ENCODE measurements at places on chromosomes 7 and 10. TPM values are rescaled to one million over a fixed set of nuclear protein-coding genes. Genes with fewer than 3 reads are reported as not detected.

DNA sequence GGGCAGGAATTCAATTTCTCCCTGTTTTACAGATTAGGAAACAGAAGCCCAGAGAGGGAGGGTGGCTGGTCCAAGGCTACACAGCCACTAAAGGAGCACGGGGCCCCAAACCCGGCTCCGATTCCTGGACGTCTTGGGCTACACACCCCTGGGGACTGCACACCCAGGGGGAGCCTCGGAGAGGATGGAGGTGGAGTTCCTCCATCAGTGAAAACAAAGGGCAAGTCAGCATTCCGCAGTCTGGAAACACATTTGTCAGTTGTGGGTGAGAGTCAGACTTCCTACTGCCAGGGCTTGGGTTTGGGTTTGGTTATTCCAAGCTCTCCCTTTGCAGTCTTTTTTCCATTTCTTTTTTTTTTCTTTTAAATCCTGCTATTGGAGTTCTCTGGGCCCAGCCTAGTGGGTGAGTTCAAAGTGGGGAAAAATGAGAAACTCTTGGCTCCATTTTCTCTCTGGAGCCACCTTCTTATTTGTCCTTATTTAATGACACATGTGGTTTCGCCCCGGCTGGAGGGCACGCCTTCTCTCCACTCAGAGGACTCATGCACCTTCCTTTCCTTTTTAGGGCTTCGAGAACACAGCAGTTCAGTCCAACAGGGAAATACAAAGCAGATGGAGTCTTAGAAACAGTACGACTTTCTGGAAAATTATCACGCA is 59.9 kb upstream of the AQP1 start:
- no peaks in the 10 kb centered on the region for H3K27me3 ChIP-seq
- peak overlapping the region; percentile 60 for H3K4me3 ChIP-seq
- H3K4me1 ChIP-seq: peaks cover 28% of the 10 kb centered on the region

DNA sequence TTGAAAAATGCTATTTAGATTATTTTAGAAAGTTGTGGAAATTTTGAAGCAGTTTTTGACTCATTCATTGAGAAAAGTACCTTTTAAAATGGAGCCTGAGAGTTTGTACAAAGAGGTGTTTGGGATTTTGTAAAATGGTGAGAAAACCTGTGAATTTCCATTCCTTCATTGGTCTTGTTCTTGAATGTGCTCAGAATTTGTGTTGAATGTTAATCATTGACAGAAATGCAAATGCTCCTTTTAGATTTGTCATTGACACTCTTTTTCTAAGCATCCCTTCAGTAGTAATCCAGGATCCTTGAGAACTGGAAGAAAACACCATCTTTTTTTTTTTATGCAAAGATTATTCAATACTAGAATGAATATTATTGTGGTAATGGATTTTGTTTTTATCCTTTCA is 74.8 kb downstream of the LCOR start:
- no peaks in the 10 kb centered on the region for H3K36me3 ChIP-seq
- no peaks in the 10 kb centered on the region for H3K27me3 ChIP-seq
- H3K4me1 ChIP-seq: peaks cover 35% of the 10 kb centered on the region
- DNase-seq: no peak
- no peak overlapping the region for H3K27ac ChIP-seq
- no peak overlapping the region for H3K4me3 ChIP-seq

GRCh38 chr7:75762350-75762917 is 9.6 kb downstream of the CCL26 start:
- H3K4me3 ChIP-seq: no peak overlapping the region
- H3K4me1 ChIP-seq: no peaks in the 10 kb centered on the region
- no peak overlapping the region for H3K27ac ChIP-seq

AHR gene
- 191 TPM for total RNA-seq

Measured in thoracic aorta (tissue), 2 donors.